ENCODE measurements at places on chromosomes 5 and 9.

DNA sequence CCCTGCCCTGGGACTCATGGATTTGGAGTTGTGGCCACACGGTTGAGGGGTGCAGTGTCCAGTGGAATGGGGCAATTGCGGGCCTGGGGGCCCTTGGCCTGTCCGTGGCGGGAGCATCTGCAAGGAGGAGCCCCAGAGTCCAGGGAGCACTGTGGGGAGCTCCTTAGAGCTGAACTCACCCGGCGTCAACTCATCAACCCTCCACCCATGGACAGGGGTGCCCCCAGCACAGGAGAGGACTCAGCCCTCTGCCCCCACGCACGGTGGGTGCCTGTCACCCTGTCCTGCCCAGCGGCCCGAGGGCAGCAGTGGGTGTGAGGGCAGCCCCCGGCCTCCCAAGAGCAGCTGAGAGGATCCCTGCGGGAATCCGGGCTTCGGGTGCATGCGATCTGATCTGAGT is 550 bp upstream of the SLC6A18 start:
- no peak for DNase-seq

DNA sequence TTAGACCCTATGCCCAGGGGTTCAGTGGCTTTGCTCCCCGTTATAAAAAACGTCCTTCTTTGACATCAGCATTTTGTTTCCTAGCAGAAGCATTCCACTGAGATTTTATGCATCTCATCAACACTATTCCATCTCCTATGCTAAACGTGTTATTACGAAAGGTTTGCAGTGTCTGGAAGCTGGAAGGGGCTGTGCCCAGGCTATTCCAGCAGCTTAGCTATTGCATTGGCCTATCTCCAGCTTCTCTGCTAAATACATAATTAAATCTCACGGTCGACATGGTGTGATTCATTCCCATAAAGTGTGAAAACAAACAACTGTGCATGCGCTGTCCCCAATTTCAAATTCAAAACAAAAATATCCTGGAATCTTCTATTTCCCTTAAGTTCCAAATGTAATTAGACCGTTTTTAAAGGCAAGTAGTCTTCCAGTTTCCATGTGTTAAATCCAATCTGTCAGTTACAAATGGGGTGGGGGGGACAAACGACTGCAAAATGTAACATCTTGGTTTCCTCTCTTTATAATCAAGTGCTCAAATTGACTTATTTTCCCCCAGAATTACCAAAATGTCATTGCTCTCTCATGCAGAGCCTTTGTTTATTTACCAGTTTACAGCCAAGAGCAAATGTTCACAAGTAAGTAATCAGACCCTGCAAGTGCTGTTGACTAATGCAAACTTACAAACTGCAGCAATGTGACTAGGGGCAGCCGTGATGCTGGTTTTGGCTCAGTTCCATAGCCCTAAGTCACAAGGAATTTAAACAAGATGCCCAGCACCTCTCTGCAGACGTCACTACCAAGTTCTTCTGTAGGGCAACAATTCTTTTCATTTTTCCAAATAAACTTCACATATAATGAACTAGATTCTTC is 212.3 kb upstream of the RORB start:
- DNase-seq = no peak

DNA sequence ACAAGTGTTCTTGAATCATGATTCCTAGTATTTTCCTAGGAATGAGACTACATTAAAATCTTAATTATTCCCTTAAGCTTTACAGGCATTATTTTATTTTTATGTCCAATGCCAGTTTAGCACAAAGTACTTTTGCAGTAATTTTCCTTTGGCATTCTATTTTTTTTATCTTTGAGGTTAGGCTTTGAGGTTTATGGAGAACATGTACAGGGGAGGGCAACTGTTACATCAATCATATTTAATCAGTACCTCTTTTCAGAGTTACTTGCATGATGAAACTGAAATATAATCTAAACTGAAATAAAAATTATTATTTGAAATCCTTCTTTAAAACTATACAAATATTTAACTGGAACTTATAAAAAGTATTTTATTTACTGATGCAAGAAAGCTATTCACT is 118.2 kb upstream of the MPDZ start:
- DNase-seq = no peak

DNA sequence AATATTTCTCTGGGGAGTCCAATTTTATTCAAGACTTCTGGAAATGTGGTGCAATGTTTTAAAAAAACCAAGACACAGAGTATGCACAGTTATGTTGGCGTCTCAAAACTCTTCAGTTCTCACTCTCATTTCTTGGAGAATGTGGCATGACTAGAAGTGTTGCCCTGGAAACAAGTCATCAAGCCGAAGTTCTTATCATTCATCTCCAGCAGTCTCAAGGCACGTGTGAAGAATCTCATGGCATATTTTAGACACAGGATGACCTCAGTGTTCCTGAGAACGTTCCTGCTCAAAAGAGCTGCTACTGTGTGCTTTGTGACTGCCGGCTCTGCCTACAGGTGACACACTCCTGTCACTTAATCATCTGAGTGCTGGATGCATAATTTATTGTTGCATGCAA is 147.4 kb upstream of the IRX4 start:
- DNase-seq = no peak

- DNase-seq = no peak
Measured at GRCh38 chr9:92754091-92754745, 10.4 kb downstream of the BICD2 start.

DNA sequence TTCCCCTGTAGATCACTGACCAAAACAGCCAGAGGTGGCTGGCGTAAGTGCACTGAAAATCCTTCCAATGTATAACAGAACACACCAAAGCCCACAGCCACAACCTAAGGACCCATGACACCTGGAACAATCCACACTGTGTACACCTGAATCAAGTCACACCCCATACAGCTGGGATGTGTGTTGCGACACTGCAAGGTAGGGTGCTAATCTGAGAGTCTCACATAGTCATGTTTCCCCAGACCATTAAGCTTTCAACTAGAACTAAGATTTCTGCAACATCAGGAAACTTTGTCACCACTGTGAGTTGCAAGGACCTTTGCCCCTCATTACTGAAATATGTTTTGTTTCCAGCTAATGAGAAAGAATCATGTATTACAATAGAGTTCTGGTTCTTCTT is 59.4 kb downstream of the MED27 start:
- DNase-seq = no peak

GRCh38 chr9:98887918-98888510 is 55.7 kb upstream of the COL15A1 start:
- no peak for DNase-seq

DNA sequence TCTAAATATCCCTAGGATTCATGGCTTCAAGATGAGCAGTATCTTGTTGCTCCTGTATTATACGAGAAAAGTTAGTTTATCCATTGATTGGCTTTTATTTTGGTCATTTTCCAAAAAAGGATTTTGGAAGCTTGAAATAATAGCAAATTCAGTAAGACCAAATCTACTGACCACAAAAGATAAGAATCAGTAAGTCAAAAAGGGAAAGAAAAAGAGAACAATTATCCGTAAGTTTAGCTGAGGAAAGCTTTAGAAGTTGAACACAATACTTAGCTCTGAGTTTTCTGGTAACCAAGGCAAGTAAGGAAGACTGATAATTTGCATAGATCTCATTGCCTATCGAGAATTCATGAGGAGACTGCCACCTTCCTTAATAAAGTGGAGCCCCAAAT is 9.1 kb downstream of the TGFBR1 start:
- no peak for DNase-seq

DNA sequence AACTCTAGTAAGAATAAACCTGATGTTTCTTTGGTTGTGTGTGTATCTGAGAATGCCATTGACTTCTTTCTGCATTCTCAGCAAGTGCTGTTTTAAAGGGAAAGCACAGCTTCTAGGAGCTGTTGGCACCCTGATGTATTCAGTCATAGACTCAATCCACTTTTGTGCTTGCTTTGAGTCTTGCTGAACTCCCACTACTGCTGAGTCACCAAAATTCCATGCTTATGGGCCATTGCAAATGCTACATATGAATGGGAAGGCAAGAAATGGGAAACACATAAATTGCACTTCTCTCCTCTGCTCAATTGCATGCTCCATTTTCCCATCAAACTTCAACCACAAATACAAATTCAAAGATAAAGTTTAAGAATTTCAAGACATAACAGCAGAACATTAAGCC is 9.8 kb upstream of the FTMT start:
- no peak for DNase-seq

DNA sequence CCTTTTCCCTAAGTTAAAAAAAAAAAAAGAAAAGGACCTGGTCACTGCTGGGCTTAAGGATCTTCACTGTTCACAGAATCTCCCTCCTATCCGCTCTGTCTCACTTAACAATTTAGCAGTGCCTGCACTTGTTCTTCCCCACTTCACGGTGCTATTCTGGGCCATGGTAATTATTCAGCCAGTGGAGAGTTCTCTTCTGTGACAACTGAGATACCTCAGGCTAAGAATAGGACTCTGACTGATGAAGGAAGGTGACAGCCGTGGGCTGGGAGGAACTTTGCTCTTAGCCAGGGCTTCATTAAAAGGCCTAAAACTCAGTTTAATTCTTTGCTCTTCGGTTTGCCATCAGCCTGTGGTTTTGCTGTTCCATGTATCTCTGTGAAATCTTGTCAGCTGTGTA is 51.9 kb upstream of the ENTREP1 start:
- no peak for DNase-seq

- DNase-seq = no peak
Measured at GRCh38 chr5:94312298-94312697, 306.1 kb downstream of the KIAA0825 start.

DNA sequence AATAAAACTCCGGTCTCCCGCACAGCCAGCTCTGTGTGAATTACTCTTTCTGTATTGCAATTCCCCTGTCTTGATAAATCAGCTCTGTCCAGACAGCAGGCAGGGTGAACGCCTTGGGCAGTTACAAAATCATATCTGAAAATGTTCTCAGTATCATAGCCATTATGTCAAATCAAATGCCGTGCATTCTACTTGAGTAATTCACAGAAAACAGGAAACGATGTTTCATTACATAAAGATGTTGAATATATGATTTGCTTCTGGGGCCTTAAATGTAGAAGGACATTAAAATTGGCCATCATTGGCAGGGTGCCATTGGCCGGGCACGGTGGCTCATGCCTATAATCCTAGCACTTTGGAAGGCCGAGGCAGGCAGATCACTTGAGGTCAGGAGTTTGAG is 8.5 kb downstream of the POLR3G start:
- DNase-seq = no peak

DNA sequence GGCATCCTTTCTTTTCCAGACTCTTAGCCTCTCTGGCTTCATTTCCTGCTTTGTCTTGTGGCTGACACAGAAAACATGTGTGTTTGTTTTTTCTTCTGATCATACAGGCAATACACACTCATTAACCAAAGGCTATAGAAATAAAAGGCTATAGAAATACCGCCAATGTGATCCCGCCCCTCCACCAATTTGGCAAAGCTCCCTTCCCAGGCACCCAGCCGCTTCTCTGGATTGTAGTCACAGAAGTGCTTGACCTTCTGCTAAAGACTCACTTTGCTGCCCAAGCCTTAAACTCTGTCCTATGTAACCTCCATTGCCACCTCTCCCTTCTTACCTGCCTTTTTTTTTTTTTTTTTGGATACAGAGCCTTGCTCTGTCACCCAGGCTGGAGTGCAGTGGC is 5.3 kb downstream of the TXNDC15 start:
- DNase-seq = no peak

- DNase-seq = no peak
Measured at GRCh38 chr9:30349526-30350513, 2034.6 kb upstream of the ACO1 start.

All from activated CD4-positive, alpha-beta T cell treated with anti-CD3 and anti-CD28 coated beads, Interleukin-2, amount 50 U/mL, for 4 hours (primary cell).